Inflammatory macrophage treated with lipopolysaccharide for 4 hours (primary cell): ENCODE measurements at places on chromosomes 4 and X.
A peak's percentile ranks its signal among the peaks of the same experiment; 100 is the strongest.

GRCh38 chr4:107619731-107620130 lies 100.3 kb downstream of the PAPSS1 start:
- DNase-seq, result no peak

- no peak for DNase-seq
Measured at GRCh38 chr4:115121351-115122043, 8.1 kb upstream of the NDST4 start.

DNA sequence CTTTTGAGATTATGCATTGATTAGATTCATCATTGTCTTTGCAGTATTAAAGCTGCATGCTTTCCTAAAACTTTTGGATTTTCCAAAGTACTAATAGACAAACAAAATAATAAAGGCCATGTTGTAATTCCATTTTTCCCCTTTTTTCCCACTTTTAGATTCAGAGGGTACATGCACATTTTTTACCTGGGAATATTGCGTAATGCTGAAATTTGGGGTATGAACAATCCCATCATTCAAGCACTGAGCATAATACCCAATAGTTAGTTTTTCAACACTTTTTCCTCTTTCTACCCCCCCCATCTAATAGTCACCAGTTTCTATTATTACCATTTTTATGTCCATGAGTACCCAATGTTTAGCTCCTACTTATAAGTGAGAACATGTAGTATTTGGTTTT lies 1863.6 kb downstream of the STIM2 start:
- DNase-seq, result no peak

- DNase-seq, result peak; percentile 40
Measured at GRCh38 chr4:87601361-87601760, 7.0 kb upstream of the DSPP start.

GRCh38 chr4:110623718-110624397 lies 981 bp upstream of the PITX2 start:
- DNase-seq, result no peak

DNA sequence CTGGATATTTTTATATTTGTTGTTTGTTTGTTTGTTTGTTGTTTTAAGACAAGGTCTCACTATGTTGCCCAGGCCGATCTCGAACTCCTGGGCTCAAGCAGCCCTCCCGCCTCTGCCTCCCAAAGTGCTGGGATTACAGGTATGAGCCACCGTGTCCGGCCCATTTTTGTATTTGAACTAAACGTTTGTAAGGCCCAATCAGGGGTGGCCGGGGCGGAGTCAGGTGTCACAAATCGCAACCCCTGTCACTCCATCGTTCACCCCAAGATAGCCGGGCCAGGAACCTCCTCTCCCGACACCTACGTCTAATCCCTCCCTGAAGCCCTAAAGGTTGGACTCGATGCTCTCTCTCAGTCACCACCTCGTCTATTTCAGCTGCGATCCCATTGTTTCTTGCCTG lies 722 bp upstream of the EFHC2 start:
- peak; percentile 6 for DNase-seq

GRCh38 chrX:39065051-39065871 lies 264.0 kb downstream of the MID1IP1 start:
- no peak for DNase-seq

DNA sequence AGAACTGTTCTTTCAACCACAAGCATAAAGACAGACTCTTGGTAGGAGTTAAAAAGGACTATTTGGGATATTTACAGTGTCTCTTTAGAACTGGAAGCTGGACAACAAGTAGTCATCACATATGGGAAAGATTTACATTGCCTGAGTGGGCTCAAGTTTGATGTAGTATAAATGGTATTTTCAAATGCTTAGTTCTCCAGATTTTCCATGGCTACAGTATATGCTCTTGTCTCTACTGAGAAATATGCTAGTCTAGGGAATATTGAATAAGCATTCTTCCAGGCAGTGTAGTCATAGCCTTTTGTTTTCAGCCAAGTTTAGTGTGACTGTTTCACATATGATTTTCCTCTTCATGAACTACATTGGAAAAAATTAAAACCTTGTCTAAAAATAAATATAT lies 315.6 kb downstream of the ARHGAP24 start:
- DNase-seq, result no peak

DNA sequence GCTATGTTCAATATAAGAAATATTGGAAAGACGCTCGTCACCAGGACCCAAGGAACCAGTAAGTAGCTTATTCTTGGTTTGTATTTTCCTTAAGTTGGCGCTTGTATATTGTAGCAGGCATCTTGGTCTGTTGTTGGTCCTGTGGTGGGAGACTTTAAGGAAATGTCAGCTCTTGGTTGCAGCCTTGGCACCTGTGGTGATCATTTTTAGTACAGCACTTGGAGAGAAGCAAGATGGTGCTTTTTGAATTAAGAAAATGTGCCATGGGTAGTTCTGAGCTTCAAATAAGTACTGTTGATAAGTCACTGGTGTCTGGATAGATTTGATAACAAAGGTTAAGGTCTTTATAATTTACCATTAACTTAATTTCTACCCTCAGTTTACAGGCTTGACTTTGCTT lies 1.1 kb downstream of the RPS3A start:
- no peak for DNase-seq

- DNase-seq, result no peak
Measured at GRCh38 chr4:183919141-183919540, 14.0 kb downstream of the STOX2 start.

DNA sequence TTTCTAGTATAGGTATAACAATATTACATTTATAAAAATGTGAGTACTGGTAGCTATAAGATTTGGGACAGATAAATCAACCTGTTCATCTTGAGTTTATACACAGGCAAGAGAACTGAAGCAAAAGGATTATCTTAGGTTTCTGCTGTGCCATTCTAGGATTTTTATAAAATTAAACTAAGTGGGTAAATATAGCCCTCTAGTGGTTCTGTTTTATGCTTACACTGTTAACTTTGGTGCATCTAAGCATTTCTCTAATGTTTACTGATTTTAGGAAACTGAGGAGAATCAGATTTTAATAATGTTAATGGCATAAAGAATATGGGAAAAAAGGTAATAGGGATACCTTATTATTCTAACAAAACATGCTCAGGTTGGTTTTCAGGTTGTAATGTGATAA lies 1.1 kb upstream of the RRH start:
- DNase-seq, result peak; percentile 47

DNA sequence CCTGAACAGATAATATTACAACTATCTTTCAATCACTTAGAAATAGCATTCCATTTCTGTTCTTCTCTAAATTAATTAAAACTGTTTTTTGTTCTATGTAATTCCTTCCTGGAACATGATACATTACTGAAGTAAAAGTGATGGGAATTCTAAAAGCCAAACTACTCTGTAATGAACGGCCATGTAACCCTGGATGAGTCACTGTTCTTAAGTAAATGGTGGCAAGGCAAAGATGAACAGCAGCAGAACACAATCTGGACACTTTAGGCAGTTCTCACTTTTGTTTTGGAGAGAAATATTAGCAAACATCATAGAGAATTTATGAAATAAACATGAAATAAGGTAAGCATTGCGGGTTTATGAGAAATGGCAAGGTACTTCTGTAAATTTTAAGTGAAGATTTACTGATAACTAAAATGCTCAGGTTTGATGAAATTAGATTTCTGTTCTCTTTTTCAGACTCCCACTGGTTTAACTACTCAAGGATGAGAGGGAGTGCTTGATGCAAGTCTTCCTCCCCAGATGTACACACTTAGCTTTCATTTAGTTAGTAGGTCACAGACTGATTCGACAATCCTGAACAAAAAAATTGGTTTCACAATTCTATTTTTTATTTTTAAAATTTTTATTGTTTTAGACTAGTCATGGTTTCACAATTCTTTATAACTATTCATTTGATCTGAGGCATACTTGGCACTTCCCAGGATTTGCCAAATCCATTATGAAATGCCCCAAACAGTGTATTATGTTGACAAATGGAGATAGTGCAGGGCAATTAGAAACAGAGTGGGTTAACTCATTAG lies 964 bp upstream of the GPR82 start:
- DNase-seq, result peak; percentile 66

- DNase-seq, result no peak
Measured at GRCh38 chr4:184575306-184575705, 73.9 kb downstream of the CASP3 start.

GRCh38 chr4:16129336-16129735 lies 45.5 kb upstream of the PROM1 start:
- DNase-seq, result no peak

- DNase-seq, result no peak
Measured at GRCh38 chrX:53990171-53990570, 54.1 kb downstream of the PHF8 start.

DNA sequence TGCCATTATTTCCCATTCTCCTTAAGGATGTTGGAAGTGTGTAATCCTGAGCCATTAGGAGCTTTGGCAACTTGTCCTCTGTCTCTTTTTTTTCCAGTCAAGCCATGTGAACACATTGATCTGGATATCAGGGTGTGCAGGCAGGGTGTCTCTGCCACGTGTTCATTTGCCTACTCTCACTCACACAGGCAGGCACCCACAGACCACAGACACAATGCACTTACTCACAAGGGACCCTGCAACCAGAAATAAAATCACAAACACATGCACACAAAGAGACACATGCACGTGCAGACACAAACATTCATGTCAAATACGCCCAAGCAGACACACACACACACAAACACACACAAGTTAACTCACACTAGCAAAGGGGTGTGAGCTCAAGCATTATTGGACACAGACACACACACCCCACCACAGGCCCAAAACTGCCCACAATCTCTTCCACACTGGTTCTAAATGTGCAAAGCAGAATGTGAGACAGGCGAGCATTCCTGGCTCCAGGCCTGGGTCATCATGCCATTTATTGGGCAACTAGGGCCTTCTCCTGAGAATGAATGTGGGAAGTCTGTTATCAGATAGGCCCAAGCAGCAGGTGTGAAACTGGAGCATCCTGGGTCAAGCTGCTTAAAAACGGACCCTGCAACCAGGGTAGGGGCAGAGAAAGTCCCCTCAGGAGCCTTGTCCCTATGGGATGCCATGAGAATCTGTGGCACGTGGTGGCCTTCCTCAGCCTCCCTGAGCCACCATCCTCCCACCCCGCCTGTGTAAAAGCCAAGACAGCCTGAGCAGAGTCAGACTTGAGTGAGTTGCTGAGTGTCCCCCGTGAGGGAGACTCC lies 63.4 kb downstream of the NBDY start:
- DNase-seq, result no peak

DNA sequence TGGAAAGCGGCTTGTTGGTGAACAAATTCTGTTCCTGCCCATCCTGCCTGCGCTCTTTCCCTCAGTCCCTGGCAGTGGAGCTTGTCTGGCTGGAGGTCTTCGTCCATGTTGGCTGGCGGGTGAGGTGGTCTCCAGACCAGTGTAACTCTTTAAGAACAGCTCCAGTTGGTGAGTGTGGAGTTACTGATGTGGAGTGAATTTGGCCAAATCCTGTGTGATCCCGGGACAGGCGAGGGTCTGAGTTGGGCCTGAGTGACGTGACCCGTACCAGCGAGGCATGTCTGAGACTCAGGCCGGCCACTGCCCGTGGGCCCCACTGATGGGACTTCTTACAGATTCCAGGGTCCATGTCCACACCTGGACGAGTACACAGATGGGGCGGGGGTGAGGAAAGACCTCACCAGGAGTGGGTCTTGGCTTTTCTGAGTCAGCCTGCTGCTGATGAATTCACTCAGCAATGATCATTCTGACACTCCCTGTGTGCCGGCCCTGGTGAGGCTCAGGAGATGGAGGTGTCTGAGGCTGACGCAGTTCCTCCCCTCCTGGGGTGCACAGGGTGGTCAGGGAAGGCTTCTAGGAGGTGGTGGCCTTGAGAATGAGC lies 45.5 kb downstream of the PSAPL1 start:
- DNase-seq, result no peak

GRCh38 chrX:39327255-39327654 lies 526.0 kb downstream of the MID1IP1 start:
- peak; percentile 11 for DNase-seq

- no peak for DNase-seq
Measured at GRCh38 chr4:6044276-6044675, 26.0 kb upstream of the C4orf50 start.

DNA sequence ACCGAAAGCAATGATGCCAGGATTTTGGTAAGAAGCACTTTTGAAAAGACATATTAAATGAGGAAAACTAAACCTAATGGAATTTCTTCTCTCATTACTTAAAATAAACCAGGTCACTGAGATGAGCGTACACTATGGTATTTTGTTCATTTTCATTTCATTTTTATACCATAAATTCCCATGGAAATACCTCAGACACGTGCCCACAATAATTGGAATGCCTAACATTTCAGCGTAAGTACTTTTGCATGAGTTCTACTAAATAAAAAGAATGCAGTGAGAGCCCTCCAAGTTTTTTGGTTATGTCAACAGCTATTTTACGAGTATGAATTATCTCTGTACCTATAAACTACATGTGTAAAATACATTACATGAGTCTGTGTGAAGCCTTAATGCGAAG lies 3.2 kb downstream of the CAMK2D start:
- no peak for DNase-seq

DNA sequence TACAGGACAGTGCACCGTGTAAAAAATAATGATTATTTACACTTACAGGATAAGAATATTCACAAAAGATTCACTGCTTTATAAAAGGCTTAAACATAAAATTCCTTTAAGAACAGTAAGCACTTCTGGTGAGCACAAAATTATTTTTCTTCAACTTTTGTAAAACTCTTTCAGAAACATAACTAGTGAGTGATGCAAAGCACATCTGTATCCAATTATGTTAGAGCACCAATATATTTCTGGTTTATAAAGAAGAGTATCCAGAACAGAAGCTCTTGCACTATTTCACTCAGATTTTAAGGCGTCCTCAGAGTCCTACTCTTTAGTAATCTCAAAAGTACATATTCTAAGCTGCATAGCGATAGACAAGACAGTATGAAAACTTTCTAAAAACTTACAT lies 276.0 kb downstream of the C4orf33 start:
- DNase-seq, result no peak

- DNase-seq, result no peak
Measured at GRCh38 chr4:168751263-168752225, 254.7 kb downstream of the PALLD start.

- no peak for DNase-seq
Measured at GRCh38 chrX:70324326-70324725, 34.4 kb downstream of the KIF4A start.

DNA sequence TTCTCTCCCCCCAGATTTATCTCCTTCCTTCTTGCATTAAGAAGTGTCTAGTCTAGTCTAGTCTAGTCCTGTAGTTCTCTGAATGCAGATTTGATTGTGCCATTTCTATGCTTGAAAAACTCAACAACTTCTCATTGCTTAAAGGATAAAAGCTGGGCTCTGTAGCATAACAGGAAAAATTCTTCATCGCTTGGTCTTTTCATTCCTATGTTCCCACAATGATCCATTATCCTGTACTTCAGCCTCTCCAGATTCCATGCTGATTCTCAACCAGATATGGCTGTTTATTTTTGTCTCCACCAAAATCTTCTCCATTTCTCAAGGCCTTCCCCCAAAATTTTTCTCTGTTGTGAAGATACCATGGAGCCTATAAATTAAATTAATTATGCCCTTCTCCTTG lies 102.9 kb upstream of the STIM2 start:
- DNase-seq, result no peak

DNA sequence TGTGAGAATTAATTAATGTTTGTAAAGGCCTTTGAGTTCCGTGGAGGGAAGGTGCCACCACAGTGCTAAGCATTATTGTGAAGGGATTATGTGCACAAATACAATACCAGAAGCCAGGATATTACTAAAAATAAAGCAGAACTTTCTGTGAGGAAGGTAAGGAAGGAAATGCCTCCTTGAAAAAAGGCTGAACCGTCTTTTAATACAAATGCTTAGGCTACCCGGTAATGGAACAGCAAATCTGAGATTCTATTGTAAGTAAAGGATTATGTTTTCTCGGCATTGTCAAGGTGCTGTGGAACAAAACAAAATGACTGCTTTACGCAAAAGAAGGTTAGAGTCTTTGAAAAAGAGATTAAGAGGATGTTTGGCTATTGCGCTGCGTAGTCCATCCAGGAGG lies 57.9 kb upstream of the SPRY1 start:
- DNase-seq, result no peak

GRCh38 chrX:107603429-107604159 lies 24.7 kb upstream of the PRPS1 start:
- DNase-seq, result no peak
